ENCODE measurements at places on chromosomes 2 and 18.

- DNase-seq: no peak
These were observed 242.6 kb downstream of the RIT2 start for GRCh38 chr18:42872838-42873237.

GRCh38 chr2:221254299-221254698, 317.8 kb downstream of the EPHA4 start:
- no peak for DNase-seq

GRCh38 chr2:58479535-58480140, 238.5 kb upstream of the FANCL start:
- no peak for DNase-seq

DNA sequence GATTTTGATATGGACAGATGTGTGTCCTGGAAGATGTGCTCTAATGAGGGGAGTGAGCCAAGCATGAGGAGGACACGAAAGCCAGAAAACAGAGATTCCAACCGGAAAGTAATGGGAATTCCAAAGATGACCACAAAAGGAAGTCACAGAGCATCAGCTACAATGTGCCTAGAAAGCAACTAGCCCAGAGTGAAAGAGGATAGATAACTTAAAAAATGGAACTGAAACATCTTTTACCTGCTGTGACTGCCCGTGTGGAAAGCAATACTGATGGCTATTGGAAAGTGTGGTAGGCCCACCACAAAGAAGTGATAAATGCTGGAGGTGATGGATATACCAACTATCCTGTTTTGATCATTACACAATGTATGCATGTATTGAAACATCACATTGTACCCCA, 21.6 kb downstream of the DNMT3A start:
- DNase-seq: no peak

- DNase-seq: no peak
These were observed 95.6 kb upstream of the NOL4 start for GRCh38 chr18:34320267-34320666.

GRCh38 chr2:73700131-73700611, 37.0 kb downstream of the TPRKB start:
- no peak for DNase-seq

DNA sequence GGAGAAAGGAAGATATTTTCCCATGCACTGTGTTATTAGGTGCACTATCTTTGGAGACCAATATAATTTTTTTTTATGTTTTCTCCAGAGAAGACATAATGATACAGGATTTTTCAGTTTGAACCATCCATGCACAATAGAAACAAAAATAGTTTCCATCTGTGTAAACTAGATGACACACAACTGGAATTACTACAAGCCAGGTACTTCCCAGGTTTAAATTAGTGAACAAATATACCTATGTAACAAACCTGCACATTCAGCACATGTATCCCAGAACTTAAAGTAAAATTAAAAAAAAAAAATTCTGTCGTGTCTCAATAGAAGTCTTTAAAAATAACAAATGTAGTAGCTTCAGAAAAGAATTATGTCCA, 1616.8 kb upstream of the ACVR2A start:
- DNase-seq: no peak

Data from KG1 (cell line).